ENCODE measurements at places on chromosomes 16 and 17. TPM values are rescaled to one million over a fixed set of nuclear protein-coding genes. Genes with fewer than 3 reads are reported as not detected.
A peak's percentile ranks its signal among the peaks of the same experiment; 100 is the strongest.

TNP2 gene
- polyA plus RNA-seq = not detected

KRTAP2-2 gene
- polyA plus RNA-seq = not detected

TMEM220 gene
- polyA plus RNA-seq = 8.3 TPM

TP53TG3B gene
- not detected for polyA plus RNA-seq

AHSP gene
- not detected for polyA plus RNA-seq

ENGASE gene
- 7.2 TPM for polyA plus RNA-seq

KRTAP4-5 gene
- not detected for polyA plus RNA-seq

KRTAP3-1 gene
- polyA plus RNA-seq = not detected

CLEC18C gene
- polyA plus RNA-seq = not detected

TOM1L2 gene
- polyA plus RNA-seq = 13.8 TPM

NAGS gene
- polyA plus RNA-seq = 3.9 TPM

ENPP7 gene
- polyA plus RNA-seq = not detected

MEIOC gene
- not detected for polyA plus RNA-seq

RGS9 gene
- 5.0 TPM for polyA plus RNA-seq

MPV17L gene
- 3.0 TPM for polyA plus RNA-seq

B3GNT9 gene
- 4.9 TPM for polyA plus RNA-seq

OTOP2 gene
- 21.0 TPM for polyA plus RNA-seq

TMEM100 gene
- polyA plus RNA-seq = 5.4 TPM

CD7 gene
- 0.60 TPM for polyA plus RNA-seq

CCDC200 gene
- not detected for polyA plus RNA-seq

TMEM231 gene
- 1.6 TPM for polyA plus RNA-seq

GRCh38 chr17:28737770-28738679 is 5.8 kb upstream of the TRAF4 start:
- no peak for DNase-seq

DNA sequence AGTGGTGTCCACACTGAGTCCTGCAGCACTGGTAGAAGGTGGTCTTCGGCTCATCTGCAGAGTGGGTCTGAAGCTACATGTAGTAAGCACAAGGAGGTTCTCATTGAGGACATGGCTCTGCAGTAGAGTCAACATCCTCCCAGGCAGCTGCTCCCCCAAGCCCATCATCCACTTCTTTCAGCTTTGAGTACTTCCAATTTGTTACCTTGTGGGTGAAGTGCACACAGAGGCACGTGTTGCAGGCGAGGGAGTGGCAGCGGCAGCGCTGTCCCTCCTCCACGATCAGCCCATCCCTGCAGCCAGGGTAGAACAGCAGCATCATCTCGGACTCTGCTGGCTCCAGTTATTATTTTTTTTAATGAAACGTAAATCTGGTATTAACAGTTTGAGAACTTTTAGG is 1.8 kb upstream of the SSTR2 start:
- DNase-seq = no peak

GRCh38 chr16:83187405-83187804 is 560.6 kb downstream of the CDH13 start:
- no peak for DNase-seq

GRCh38 chr17:39166437-39167335 is 725 bp upstream of the ARL5C start:
- DNase-seq = no peak

- DNase-seq = no peak
Observed at GRCh38 chr17:31054761-31055160, 40.0 kb upstream of the NF1 start.

GRCh38 chr16:57579361-57579665 is 36.9 kb downstream of the ADGRG5 start:
- no peak for DNase-seq

- DNase-seq = peak; percentile 86
Observed at GRCh38 chr17:49995055-49995738, at the start of gene DLX3. Gene DLX3, minus strand, starts transcription at chr17:49995224. Its CDS starts 226 bp downstream, at chr17:49994998.

- DNase-seq = no peak
Observed at GRCh38 chr16:30139583-30140481, 16.8 kb upstream of the MAPK3 start.

DNA sequence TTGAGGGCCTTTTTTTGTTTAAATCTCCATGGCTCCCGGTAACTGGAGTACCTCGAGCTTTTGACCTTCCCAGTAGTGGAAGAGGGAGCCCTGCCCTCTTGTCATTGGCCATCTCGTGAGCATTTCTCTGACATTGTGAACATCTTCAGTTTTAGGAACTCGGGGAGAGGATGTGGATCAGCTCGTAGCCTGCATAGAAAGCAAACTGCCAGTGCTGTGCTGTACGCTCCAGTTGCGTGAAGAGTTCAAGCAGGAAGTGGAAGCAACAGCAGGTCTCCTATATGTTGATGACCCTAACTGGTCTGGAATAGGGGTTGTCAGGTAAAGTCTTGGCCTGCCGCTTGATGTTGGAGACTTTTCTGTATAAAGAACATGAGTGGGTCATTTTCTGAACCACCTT is 24.3 kb downstream of the NTAN1 start:
- DNase-seq = peak; percentile 53

DNA sequence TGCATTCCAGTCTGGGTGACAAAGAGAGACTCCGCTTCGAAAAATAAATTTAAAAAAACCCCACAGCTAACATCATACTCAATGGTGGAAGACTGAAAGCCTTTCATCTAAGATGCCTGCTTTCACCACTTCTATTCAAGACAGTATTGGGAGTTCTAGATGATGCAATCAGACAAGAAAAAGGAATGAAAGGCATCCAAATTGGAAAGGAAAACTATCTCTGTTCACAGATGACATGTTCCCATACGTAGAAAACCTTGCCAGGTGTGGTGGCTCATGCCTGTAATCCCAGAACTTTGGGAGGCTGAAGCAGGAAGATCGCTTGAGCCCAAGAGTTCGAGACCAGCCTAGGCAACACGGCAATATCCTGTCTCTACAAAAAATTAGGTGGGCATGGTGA is 31.1 kb downstream of the RANBP10 start:
- no peak for DNase-seq

- no peak for DNase-seq
Observed at GRCh38 chr17:343875-344752, 8.5 kb downstream of the RPH3AL start.

GRCh38 chr16:22787466-22788192 is 26.3 kb upstream of the HS3ST2 start:
- DNase-seq = no peak

GRCh38 chr16:76565542-76565941 is 288.3 kb downstream of the CNTNAP4 start:
- no peak for DNase-seq

- no peak for DNase-seq
Observed at GRCh38 chr17:30396129-30396528, 17.4 kb downstream of the CPD start.

- no peak for DNase-seq
Observed at GRCh38 chr17:79779084-79779529, 1.2 kb downstream of the CBX2 start.

GRCh38 chr16:84050316-84050715 is 7.7 kb upstream of the SLC38A8 start:
- peak; percentile 53 for DNase-seq

GRCh38 chr16:3650631-3651265 is 3.7 kb upstream of the DNASE1 start:
- peak; percentile 35 for DNase-seq

- DNase-seq = no peak
Observed at GRCh38 chr17:77859035-77859810, 99.3 kb upstream of the TNRC6C start.

DNA sequence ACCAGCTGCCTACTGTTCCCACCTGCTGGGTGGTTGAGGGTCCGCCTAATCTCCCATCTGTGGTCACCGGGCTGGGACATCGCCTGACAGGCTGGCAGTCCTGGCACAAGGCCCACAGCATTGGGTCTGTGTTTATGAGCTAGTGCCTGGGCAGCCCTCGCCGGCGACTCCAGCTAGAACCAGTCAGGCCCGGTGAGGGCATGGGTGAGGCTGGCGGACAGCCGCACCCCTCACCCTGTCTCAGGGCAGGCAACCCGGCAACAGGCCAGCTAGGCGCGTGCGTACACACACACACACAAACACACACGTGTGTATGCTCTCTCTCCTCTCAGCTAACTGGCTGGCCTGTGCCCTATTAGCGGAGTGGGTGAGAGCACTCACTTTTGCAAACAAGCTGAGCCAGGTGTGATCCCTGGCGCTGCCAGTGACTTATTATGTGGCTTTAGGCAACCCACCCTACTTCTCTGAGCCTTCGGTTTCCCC is 10.4 kb downstream of the HSD11B2 start:
- no peak for DNase-seq

- DNase-seq = peak; percentile 69
Observed at GRCh38 chr17:49845321-49845720, 2.5 kb downstream of the TAC4 start.

DNA sequence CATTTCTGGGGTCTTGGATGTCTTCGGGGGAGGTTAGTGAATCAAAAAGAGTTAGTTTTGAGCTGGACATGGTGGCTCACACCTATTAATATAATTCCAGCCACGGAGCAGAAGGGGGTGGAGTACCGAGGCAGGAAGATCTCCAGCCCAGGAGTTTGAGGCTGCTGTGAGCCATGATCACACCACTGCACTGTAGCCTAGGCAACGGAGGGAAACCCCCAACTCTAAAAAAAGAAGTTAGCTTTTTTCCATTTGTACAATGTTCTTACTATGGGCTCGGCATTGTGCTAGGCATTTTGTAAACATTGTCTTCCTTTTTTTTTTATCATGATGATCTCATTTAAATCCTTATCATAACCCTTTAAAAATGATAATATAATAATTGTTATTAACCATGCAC is 8.3 kb upstream of the SNF8 start:
- no peak for DNase-seq

DNA sequence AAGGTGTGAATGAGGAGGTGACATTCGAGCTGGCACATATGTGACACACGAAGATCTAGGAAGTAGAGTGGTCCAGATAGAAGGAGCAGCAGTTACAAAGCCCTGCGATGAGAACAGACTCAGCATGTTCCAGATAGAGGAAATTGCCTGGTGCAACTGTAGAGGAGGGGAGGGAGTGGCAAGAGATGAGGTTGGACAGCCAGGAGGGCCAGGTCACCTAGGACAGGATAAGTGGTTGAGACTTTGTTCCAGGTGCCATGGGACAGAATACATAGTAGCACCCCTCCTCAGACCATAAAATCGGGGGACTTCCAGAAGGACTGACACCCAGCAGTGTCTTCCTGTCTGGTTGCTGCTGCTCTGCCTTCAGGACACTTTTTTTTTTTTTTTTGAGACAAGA is 11.0 kb upstream of the CENPT start:
- DNase-seq = no peak

DNA sequence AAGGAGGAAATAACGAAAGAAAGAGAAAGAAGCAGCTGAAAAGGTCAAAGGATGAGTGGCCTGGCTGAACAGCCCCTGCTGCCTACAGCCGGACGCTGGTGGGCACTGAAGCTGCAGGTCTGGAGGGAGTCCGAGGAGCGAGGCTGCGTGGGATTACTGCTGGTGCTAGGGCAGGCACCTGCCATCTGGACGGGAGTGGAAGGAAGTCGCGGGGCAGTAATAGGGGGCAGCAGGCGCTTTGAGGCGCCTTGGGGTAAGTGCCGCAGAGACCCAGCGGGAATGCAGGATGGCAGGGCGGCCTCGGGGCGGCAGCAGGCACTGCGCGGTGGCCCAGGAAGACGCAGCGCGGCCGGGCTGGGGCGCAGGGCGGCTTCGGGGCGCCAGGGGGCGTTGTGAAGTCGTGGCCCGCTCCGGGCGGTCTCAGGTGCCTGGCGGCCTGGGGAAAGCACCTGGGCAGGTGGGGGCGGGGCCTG is 303 bp upstream of the SCNN1G start:
- peak; percentile 80 for DNase-seq

- DNase-seq = no peak
Observed at GRCh38 chr16:4869147-4869805, 22.0 kb downstream of the UBN1 start.

GRCh38 chr17:883586-883962 is 96.0 kb downstream of the NXN start:
- DNase-seq = no peak

- DNase-seq = no peak
Observed at GRCh38 chr16:70795296-70795912, 5.6 kb downstream of the VAC14 start.

- no peak for DNase-seq
Observed at GRCh38 chr17:78266771-78267170, 35.3 kb downstream of the TMEM235 start.

GRCh38 chr16:359871-360697 is 7.6 kb upstream of the AXIN1 start:
- DNase-seq = no peak

DNA sequence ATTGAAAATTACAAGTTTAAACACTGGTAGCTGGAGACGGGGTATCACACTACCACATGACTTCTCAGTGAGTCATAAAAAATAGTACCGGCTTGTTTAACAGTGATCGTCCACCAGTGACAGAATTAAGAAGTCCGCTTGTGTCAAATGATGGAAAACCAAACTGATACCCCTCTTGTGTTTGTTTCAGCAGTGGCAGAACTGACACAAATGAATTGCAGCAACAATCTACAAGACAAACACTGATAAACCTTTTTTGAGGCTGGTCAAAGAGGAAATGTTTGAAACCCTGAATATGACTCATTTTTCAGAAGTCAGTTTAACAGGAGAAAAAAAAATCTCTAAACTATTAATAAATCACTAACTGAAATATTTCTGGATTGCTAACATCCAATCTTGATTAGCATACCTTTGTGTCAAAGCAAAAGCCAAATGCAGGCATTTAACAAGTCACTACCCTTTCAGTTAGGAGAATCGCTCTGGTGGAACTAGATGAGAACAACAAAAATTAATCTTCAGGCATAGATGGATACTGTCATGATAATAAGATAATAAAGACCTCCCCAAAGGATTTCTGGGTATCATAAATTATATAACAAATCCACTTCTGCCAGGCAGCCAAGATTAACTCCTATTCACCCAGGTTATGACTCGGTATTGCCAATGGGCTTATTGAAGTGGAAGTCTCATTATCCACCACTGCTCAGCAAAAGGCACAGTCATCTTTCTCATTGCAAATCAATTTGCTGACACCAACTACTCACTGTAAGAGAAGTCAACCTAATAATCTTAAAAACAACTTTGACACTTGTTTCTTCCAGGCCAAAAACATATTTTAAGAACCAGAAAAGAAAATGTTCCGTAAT is 20.8 kb downstream of the DCUN1D3 start:
- DNase-seq = no peak

DNA sequence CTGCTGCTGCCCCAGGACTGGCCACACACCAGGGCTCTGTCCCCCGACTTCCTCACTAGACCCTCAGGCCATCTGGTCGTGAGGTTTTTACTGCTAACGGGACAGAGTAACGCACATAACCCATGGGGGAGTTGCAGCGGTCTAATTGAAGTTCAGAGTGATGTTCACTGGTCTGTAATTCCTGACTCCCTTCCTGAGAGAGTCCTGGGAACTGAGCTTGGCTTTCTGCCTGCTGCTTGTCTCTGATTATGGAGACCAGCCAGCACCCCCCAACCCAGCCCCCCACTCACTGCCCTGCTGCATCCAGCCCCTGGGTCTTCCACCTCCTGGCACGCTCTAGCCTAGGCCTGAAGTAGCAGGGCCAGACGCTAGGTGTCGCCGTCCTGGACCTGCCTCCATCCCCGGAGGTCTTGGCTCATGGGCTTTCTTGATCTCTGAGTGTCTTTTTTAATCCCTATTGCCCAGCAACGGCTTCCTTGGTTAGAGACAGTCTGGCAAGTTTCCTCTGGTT is 192.9 kb downstream of the CCDC182 start:
- no peak for DNase-seq

Data from sigmoid colon (tissue), 7 donors.